ENCODE measurements at places on chromosomes 12 and 14.
A peak's percentile ranks its signal among the peaks of the same experiment; 100 is the strongest.

- no peak for DNase-seq
These were observed 91.2 kb downstream of the RCOR1 start for GRCh38 chr14:102683399-102684297.

GRCh38 chr14:90319634-90320541 lies 11.9 kb downstream of the NRDE2 start:
- no peak for DNase-seq

DNA sequence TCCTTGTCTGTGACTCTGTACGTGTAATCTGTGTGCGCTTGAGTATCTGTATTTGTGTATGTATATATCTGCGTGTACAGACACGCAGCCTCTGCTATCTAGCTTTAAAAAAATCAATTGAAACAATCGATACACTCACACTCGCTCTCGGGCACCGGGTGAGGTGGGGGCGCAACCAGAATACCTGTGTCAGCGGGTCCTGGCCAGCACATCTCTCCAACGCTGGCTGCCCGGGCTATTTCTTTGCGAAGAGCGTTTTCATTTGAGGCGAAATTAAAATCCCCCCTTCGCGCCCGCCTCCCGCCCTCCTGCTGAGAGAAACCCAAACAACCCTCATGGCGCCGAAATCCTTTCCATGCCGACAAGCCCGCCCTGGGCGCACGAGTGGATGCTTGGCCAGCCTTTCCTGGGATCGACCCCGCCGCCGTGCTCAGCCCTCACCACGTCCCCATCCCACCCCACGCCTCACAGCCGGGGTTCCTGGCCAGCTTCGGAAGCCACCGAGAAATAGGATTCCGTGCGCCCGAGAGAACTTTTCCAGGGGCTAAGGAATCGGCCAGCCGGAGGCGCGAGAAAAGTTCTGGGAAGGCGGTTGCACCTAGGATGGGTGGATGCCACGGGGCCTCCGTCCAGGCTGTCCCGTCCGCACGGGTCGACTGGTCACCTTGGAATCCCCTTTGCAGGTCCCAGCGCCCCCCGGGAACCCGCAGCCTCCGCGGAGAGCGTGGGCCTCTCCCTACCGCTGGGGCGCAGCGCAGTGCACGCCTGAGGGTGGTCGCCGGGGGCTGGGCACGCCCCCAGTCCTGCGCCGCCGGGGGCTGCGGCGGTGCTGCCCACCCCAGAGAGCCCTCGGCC lies 1.0 kb downstream of the ZDHHC22 start:
- DNase-seq: peak; percentile 9

DNA sequence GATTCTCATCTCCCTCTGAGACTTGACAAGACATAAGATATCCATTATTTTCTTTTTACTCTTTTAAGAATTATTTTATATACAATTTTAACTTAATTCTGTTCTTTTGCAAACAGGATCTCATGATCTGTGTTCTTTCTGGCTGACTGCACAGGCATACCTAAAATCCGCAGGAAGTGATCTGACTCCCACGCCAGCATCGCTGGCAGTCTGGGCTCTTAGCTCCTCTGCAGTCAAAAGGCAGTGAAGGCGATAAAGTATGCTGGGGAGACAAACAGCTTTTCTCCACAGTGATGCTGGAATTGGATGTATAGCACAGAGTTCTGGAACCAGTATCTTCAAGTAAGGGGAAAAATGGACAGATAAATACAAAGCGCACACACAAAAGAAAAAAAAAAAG lies 52.4 kb downstream of the DICER1 start:
- no peak for DNase-seq

- no peak for DNase-seq
These were observed 39.4 kb downstream of the IFNG-AS1 start for GRCh38 chr12:68028647-68029046.

DNA sequence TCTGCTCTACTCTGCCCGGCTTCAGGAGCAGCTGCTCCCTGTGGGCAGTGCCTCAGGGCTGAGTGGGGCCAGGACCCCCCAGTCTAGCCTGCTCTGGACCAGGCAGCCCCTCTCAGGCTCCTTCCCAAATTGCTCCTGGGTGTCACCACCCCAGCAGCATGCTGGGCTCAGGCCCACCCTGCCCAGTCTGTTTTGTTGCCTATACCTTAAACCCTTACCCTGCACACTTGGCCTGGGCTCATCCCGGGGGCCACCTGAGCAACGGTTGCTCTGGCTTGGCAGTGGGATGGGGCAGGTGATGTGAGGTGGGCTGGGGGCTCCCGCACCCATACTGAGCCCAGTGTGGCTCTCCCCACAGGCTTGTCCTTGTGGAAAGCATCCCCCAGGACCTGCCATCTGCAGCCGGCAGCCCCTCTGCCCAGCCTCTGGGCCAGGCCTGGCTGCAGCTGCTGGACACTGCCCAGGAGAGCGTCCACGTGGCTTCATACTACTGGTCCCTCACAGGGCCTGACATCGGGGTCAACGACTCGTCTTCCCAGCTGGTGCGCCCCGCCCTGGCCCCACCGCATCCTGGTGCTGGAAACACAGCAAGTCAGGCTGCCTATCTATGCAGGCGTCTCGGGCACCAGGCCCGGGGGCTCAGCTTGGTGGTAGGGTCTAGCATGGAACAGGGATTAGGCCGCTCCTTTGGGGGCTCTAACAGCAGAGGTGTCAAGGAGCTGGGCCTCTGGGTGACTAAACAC lies 3.9 kb downstream of the PLD4 start:
- no peak for DNase-seq

- DNase-seq: no peak
These were observed 123.1 kb upstream of the KRR1 start for GRCh38 chr12:75634244-75635222.

GRCh38 chr14:54653712-54654469 lies 87.0 kb downstream of the SAMD4A start:
- DNase-seq: no peak

- DNase-seq: no peak
These were observed 95.1 kb downstream of the TTC8 start for GRCh38 chr14:88919502-88919901.

- no peak for DNase-seq
These were observed 104.2 kb upstream of the AMN1 start for GRCh38 chr12:31832740-31833729.

DNA sequence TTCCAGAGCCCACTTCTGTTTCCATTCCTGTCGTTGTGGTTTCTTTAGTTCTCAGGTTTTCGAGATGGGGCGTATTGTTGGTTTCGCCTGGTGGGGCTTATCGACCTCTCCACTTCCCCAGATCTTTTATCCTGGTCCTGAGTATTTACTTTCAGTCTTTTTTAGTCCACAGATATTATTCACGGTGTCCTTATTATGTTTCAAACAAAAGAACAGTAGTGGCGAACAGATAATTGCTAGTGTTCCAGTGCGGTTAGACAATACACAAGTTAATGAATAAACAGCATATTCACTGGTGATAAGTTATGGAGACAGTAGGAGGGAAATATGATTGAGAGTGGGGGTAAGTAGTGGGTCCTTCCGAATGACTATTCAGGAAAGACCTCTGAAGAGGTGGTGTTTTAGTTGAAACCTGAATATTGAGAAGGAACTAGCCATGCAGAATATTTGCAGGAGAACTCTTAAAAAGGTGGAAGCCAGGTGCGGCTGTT lies 668 bp downstream of the TMEM260 start:
- no peak for DNase-seq

DNA sequence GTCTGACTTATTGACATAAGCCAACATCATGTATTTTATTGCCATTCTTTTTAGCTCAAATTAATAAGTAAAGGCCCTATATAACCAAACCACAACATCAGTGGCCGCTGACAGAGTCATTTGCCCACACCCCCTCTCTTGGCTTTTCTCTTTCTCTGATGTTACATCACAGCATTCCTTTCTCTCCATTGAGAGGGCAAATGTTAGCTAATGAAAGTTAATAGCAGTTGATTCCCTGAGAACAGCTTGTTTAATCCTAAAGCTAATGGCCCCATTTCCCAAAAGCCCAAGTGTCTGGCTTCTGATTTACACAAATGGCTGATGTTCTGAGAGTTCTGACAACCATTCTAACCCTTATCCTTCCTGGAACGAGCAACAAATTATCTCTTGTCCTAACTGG lies 308.8 kb downstream of the SNAPC1 start:
- DNase-seq: no peak

GRCh38 chr12:6742834-6743233 lies 10.1 kb downstream of the MLF2 start:
- no peak for DNase-seq

DNA sequence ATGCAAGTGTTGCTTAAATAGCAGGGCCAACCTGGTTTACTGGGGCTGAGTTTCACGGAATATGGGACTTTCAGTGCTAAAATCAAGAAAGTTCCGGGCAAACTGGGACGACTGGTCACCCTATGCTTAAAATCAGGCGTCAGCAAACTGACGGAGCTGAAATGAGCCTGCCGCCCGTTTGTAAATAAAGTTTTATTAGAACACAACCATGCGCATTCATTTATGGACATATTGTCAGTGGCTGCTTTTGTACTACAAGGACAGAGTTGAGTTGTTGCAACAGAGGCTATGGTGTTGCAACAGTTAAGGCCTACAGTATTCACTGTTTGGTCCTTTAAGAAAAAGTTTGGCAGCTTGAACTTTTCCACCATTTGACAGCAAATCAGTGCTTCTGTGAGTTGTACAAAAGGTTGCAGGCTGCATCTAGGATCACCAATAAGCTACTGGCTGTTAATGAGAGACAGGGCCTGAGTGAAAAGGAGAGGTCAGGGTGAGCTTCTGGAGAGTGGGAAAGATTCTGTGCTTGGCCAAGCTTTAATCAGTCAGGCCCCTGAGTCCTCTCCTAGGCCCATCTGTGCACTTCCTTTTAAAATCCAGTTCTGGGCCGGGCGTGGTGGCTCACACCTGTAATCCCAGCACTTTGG lies 13.3 kb downstream of the SELPLG start:
- DNase-seq: no peak

GRCh38 chr12:3630621-3631271 lies 122.2 kb downstream of the CRACR2A start:
- DNase-seq: no peak

DNA sequence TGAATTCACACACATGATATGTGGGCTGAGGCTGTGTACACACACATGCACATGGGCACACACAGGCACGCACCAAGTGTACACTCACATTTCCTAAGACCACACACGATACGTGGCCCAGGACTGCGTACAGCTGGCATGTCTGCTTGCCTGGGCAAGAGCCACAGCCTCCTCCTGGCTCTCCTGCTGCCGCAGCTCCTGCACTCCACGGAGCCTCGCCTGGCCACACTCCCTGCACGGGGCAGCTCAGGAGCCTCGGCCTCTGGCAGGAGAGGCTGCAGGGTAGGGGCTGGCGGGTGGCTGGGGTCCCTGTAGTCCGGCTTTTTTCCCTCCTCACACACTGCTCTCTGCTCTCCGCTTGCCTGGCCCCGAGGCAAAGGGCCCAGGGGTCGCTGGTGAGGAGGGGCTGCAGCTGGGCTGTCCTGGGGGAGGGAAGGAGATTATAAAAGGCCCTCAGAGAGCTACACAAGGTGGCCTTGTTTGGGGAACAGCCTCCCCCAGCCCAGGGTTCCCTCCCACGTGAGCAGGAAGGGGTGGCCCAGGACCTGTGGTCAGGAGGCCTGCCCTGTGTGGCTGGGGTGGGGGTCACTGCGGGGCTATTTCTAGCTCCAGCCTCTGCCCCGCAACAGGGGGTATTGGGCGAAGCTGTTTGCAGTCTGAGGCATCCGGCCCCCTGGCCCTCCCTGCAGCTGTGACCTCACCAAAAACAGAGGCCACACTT lies 89.0 kb upstream of the SFSWAP start:
- DNase-seq: peak; percentile 75

DNA sequence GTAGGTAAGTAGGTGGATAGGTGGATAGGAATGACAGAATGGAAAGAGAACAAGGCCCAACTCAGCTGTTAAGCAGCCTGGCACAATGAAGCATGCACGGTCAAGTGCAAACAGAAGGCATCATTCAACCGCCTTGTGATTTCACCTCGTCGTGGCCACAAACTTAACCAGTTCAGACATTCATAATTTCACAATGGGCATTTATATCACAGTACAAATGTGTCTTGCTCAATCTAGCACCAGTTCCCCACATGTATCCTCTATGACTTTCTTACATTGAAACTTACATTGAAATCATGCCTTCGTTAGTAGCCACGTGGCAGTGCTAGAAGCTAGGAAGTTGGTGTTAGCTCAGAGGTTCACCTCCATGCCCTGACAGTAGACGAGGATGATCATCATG lies 207.5 kb downstream of the ETV6 start:
- no peak for DNase-seq

Data from neural crest cell (in vitro differentiated cells).